Lung microvascular endothelial cell (primary cell): ENCODE measurements at places on chromosomes 11 and 22. TPM values are rescaled to one million over a fixed set of nuclear protein-coding genes. Genes with fewer than 3 reads are reported as not detected.

DNA sequence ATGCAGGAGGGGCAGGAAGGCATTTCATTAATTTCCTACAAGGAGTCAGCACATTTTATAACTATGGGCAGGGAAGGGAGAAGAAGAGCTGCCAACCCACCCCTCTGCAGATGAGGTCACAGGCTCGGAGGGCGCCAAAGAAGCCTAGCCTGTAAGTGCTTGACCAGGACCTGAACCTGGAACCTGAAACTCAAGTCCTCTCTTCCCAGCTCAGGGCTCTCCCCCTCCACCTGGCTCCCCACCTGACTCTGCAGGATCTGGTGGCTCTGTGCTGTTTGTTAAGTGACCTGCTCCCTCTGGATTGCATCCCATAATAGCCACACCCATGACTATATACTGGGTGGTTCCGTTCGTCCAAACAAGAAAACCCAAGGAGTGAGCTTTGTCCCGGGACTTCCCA lies 27.3 kb downstream of the SCGB1A1 start:
- no peak for DNase-seq

ANO5 gene
- under 0.01 and 0.22 TPM in 2 replicates for total RNA-seq

OR10D3 gene
- not detected in 2 replicates for total RNA-seq

DNA sequence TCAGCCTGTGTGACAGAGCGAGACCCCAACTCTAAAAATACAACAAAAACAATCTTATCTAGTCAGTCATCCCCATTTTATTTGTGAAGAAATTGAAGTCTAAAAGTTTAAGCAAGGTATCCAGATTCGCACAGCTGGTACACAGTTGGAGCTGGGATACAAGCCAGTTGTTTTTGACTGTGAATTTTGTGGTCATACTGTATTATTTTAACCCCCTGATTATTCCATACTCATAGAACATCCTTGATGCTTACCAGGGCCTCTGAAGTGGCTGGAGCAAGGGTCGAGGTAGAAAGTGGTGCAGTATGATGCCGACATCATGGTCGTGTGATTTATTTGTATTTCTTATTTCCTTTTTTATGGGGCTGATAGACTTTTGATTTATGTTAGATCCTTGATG lies 50.0 kb downstream of the BID start:
- no peak for DNase-seq

GRCh38 chr22:23054531-23055257 lies 15.6 kb upstream of the GNAZ start:
- DNase-seq = no peak

- peak; percentile 96 for DNase-seq
Observed at GRCh38 chr11:96012086-96012824, 88.3 kb upstream of the MTMR2 start.

GRCh38 chr11:120546312-120547205 lies 35.0 kb downstream of the GRIK4 start:
- no peak for DNase-seq

DNA sequence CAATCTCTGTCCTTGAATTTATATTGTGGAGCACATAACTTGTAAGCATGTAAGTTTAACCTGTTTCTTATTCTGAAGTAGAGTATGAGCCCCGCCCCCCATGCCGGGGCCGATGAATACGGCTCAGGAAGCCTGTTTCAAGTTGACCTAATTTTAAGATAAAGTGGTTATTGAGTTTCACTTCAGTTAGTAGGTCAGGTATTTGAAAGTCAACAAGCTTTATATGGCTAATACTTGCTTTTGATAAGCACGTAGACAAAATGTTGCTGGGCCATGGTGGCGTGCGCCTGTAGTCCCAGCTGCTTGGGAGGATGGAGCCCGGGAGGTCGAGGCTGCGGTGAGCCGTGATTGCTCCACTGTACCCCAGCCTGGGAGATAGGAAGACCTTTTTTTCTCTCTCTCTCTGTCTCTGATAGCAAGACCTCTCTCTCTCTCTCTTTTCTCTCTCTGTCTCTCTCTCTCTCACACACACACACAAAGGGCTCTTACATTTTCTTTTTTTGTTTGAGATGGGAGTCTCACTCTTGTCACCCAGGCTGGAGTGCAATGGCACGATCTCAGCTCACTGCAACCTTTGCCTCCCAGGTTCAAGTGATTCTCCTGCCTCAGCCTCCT lies 14.4 kb downstream of the YWHAH start:
- DNase-seq = no peak

GRCh38 chr11:18013790-18014507 lies 1.1 kb upstream of the SERGEF start:
- DNase-seq = no peak

GCAT gene
- total RNA-seq = 11.9 and 19.8 TPM in 2 replicates

DNA sequence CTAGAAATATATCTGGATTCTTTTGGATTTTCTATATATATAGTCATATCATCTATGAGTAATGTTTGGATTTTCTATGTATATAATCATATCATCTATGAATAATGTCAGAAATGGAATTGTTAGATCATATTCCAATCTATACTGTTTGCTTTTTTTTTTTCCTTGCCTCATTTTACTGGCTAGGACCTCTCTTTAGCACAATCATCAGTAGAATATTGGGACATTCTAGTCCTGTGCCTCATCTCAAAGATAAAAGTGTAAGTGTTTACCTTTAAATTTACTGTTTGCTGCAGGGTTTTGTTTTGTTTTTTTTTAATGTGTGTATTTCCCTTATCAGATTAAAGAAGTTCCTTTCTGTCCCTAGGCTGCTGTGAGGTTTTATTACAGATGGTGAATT lies 97.0 kb downstream of the C11orf65 start:
- DNase-seq = no peak

TMPRSS6 gene
- not detected in 2 replicates for total RNA-seq

DNA sequence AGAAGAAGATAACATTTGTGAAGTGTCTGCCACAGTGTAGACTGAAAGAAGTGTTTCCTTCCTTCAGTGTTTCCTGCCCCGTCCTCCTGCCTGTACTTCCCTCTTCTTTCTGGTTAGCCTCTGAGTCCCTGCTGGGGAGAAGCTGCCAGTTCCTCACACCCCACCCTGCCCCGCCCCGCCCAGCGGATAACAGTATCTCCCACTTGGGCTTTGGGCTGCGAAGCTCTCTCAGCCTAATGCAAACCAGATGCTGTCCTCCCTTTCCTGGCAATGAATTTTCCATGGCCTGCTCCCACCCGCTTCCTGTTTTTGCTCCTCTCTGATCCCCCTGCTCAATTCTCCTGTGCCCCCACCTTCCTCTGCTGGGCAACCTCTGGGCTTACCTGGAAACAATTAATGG lies 5.2 kb upstream of the RAB3IL1 start:
- no peak for DNase-seq

GRCh38 chr11:115803073-115803740 lies 299.0 kb upstream of the CADM1 start:
- DNase-seq = no peak

DNA sequence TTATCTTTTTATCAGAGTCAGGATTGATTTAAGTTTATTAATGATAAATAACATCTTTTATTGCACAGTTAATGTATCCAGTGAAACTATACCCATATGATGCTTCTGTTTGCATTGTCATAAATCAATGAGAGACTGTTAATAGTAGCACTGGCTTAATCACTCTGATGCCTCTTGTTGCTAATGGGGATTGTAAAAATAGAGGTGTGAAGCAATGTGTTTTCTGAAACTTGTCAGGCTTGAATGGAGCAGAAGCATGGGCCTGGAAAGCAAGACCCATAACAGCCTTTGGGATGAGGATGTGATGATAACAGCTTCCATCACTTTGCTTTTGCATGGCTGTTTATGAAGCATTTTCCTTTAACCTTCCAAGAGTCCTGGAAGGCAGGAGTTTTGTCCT lies 319.7 kb downstream of the DDX10 start:
- DNase-seq = no peak

DNA sequence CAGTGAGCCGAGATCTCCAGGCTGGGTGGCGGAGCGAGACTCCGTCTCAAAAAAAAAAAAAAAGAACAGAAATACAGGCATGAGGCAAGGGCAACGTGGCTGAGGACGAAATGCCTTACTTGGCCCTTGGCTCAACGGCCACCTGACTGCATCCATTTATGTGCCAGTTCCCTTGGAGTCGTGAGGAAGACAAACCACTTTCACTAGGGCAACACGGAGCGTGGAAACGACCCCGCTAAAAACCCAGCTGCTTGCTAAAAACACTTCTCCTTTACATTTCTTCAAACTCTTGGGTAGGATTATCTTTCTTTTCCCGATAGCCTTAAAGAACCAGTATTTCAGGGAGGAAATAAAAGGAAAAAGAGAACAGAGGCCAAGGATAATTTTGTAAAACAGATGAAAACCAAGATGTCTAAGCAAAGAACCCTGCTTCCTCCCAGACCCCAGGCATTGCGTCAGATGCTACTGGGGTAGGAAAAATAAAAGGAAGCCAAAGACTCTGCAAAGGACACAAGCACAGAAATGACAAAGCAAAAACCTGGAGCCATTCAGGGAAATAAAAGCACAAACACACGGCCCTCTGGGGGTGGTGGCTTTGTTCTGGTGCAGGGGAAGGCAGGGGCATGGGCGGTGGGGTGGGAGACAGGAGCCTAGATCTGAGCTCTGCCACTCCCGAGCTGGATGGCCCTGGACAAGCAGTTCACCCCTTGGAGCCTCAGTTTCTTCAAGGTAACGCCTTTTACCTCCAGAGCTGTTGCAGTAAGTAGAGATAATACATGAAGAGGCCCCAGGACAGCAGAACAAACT lies 37.0 kb downstream of the PC start:
- DNase-seq = no peak

- no peak for DNase-seq
Observed at GRCh38 chr11:68652683-68653156, 31.6 kb upstream of the GAL start.

DNA sequence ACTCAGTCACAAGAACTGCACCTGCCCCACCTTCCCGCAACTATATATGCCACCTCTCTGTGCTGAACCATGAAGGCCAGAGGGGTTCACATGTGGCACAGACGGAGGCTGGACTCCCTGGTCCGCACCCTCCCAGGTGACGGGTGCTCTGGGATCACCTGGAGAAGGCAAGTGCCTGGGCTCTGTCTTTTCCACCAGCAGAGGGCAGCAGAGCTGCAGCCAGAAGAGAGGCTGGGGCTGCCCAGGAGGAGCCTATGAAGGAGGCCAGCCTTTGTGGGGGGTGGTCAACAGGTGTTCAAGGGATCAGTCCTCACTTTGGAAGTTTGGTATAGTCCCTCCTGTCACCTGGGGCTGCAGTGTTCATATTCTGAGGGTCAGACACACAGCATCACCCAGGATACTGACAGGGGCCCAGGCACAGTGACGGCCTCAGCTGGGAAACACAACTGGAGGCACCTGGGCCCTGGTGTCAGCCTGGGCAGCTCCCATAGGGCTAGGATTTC lies 39.2 kb upstream of the IGLL5 start:
- DNase-seq = peak; percentile 69

TRIM51 gene
- total RNA-seq = not detected in 2 replicates

DNA sequence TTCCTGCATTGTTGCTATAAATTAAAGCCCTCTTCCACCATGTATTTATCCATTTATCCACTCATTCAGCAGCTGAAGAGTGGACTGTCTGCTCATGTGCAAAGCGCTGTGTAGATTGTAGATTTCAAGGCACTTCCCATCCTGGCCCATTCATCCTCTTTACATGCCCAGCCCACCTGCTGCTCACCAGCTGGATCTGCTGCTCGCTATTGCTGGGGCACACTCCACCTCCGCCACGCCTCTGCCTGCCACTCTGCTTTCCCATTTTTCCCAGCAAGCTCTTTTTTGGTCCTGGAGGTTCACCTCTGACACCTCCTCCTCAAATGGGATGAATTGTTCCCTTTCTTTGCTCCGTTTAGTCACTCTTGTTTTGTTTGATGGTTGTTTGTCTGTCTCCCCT lies 48.3 kb downstream of the CEP164 start:
- no peak for DNase-seq

TMEM191C gene
- 0.20 and 0.44 TPM in 2 replicates for total RNA-seq

DNA sequence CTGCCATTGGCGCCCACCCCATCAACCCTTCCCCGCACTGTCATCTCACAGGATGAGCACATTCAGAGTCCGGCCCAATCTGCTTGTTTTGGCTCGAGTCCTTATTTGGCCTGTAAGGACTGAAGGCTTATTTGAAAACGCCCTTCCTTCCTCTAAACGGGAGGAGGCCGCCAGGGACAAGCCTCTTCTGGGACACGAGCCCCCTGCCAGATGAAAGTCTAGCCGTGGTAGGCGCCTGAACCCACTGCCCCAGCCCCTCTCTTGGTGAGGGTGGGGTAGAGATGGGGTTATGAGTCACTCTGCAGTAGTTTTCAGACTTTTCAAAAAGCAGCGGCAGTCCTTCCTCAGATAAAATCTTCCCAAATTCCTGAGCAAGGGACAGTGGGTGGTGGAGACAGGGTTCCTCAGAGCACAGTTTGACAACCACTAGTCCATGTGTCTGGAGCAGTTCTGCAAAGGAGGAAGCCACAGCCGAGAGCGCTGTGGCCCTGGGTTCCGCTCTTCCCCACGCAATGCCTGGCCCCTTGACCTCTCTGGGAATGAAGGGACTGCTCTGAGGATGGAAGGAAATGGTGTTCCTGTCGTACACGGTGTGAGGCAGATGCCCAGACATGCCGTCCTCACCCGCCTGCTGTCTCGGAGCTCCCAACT lies 57.0 kb downstream of the MYH9 start:
- DNase-seq = peak; percentile 87

GRCh38 chr11:116164843-116165242 lies 607.9 kb downstream of the BUD13 start:
- DNase-seq = no peak

- DNase-seq = no peak
Observed at GRCh38 chr11:13249992-13250391, 27.6 kb upstream of the BMAL1 start.

P4HA3 gene
- 36.3 and 52.3 TPM in 2 replicates for total RNA-seq

ZP1 gene
- total RNA-seq = not detected in 2 replicates

C11orf98 gene
- total RNA-seq = 25.5 and 37.5 TPM in 2 replicates

DNA sequence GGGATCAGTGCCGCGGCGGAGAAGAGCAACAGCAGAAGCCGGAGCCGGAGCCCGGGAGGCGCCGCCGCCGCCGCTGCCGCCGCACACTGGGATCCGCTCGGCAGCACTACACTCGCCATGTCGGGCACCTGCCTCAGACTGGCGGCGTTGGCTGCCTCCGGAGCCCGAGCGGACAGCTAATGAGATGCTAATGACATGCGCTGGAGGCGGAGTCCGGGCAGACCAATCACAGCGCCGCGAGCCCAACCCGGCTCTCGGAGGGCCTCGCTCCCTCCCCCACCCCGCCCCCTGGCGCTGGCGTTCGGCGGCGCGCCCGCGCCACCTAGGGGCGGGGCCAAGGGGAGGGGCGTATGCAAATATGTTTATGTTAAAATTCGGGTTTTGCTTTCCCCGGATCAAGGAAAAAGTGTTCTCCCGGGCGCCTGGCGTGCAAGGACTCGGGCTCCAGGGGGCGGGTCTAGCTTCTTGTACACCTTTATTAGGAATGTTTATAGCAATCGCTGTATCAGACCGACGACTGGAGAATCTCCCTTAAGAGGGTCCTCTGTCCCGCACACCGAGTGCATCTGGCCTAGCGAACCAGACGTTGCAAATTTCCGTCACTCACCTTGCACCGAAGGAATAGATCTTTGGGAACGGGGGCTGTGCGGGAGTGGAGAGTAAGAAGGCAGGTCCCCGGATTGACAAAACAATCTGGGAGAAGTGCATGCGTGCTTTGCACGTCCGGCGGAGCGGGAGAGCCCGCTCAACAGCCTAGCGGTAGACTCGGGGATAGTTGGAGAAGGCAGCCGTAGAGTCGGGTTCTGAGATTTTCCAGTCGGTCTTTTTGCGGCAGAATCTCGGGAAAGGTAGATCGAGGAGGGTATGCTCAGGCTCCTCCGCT lies at the start of gene CADM1:
CADM1 (minus strand) TSS at position 140 of the 883 bp plus-strand sequence.
- peak; percentile 91 for DNase-seq

- peak; percentile 99 for DNase-seq
Observed at GRCh38 chr11:103624708-103625623, 411.5 kb upstream of the DDI1 start.
